ENCODE measurements at places on chromosomes 5 and 9.

DNA sequence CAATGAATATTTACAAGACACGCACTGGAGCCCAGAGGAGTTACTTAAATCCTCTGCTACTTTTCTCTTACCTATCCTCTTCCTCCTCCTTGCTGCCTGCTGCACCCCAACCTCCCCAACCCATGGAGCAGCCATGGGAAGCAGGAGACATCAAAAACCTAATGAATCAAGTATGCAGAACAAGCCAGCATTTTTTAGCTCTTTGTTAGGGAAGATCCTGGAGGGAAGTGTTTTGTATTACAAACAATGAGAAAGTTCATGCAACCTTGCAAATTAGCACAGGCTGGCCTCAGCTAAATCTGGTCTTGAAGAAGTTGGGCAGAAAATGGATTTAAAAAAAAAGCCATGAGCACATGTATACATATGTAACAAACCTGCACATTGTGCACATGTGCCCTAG is 498.8 kb downstream of the KIF4B start:
- no peak for DNase-seq

DNA sequence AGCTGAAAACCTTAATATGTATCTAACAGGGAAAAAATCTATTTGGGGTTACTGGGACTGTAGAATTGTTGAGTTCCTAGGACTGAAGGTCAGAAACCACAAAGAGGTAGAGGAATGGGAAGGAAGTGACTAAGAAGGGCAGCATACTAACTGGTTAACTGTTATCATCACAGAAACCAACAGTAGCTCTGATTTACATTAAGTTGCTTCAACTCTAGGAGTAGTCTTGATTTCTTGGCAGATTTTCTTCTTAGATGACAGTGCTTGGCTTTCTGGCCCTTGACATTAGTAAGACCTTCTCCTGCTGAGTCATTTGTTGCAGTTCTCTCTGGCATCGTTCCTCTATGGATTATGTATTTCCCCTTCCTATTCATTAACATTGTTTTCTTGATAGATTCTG is 116.1 kb upstream of the RASA1 start:
- DNase-seq, result no peak

DNA sequence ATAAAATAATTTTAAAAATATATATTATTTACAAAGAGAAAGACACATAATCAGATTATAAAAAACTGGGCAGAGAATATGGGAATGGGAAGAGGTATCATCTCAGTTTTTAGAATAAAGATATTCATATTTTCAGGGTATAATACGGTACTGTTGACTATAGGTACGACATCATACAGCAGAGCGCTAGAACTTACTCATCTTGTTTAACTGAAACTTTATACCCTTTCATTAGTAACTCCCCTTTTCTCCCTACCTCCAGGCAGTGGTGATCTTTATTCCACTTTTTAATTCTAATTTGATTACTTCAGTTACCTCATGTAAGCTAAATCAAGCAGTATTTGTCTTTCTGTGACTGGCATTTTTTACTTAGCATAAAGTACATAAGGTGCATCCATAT is 742.1 kb downstream of the MTRR start:
- DNase-seq, result no peak

- no peak for DNase-seq
Observed at GRCh38 chr5:57482671-57483106, at the start of gene ACTBL2. Gene ACTBL2 (minus strand): TSS chr5:57482811. CDS start chr5:57482707, 104 bp downstream.

DNA sequence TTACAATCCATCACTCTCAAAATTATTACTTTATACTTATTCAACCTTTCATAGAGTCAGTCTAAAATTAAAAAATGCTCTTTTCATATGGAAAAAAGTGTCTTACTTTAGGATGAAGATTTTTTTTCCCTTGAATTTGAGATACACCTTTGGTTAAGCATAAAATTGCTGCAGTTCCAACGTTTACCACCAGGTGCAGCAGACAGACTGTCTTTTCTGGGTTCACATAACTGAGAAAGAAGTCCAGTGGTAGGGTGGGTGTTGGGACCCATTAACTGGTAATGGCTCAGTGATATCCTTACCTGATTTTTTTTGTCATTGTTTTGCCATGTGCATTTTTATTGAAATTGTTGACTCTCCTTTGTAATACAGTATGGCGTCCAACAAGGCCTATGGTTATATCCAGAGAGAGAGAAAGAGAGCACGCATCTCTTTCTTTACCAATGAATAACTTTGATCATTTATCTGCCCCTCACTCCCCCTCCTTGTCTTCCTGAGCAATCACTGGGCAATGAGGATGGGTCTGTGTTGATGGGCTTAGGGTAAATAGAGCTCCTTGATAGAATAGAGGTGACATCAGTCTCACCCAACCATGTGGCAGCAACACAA is 98.4 kb downstream of the FBXL7 start:
- no peak for DNase-seq

DNA sequence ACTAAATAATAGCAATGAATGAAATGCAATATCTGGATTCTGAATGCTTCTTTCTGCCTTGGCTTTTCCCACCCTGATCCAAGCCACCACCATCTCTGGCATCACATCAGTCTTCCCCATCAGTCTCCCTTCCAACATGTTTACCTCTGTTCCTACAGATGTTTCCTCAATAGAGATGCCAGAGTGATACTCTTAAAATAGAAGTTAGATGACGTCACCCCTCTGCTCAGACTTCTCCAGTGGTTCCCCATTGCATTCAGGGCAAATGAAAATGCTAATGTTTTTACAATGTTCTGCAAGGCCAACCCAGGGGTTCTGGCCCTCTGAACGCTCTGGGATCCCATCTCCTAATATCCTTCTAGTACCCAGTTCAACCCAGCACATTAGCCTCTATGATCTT is 305.8 kb downstream of the TRIM32 start:
- no peak for DNase-seq

GRCh38 chr9:95096381-95096780 is 221.1 kb downstream of the FANCC start:
- DNase-seq, result no peak

- DNase-seq, result no peak
Observed at GRCh38 chr5:14678773-14679334, 14.3 kb downstream of the OTULIN start.

GRCh38 chr9:1495282-1496030 is 445.3 kb downstream of the DMRT2 start:
- no peak for DNase-seq

GRCh38 chr5:177994063-177994462 is 2.0 kb downstream of the PROP1 start:
- no peak for DNase-seq

DNA sequence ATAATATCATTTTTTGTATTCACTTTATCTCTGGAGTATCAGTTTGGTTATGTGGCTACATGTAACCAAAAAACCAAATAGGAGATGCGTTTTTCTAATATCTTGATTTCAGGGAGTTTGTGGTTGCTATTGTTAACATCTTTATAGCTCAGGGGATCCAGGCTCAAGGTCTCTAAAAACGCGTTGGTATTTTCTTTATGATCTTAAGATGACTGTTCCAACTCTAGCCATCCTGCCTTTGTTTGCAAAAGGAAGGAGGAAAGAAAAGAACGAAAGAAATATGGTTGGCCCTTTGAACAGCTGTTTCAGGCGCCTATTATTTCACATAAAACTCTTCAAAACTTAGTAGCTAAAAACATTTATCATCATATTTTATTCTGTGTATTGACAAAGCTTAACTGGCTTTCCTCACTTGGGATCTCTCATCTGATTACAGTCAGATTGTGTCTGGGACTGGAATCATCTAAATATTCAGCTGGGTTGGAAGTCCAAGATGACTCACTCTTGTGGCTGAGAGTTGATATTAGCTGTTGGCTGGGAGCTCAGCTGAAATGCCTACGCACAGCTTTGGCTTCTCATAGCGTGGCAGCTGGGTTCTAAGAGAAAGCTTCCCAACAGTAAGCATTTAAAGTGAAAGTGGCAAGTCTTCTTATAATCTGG is 60.1 kb downstream of the FAM174A start:
- no peak for DNase-seq

GRCh38 chr5:16413166-16413860 is 52.3 kb downstream of the ZNF622 start:
- DNase-seq, result no peak

DNA sequence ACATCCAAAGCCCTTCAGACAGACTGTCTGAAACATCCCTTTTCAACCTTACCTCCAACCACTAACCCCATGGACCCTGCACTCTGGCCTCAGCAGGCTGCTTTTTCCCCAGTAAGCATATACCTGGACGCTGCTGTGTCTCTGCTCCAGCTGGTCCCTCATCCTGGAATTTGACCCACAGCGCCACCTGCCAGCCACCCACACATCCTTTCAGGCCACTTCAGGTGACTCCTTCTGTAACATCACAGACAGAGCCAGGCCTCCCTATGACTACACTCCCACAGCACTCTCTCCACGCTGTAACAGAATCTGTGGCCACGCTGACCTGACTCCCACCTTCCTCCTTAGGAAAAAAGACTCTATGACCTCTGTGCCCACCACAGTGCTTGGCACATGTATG is 3.4 kb downstream of the MGAT1 start:
- DNase-seq, result no peak

DNA sequence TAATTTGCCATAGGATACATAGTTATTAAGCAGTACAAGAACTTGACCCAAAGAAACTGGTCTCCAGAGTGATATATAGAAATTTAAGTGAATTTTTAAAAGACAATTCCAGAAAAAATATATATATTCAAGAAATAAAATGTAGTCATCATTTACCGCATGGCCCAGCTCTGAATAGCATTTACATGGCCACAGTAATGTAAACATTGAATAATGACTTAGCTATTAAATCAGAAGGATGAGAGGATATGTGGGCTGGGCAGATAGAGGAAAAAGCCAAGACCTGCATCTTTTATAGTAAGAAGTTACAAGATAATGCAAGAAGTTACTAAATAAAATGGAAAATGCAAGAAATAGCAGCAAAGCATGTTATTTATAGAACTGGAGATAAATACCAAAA is 405.2 kb upstream of the WWC1 start:
- no peak for DNase-seq

GRCh38 chr9:13786131-13786530 is 506.6 kb upstream of the MPDZ start:
- DNase-seq, result no peak

- DNase-seq, result no peak
Observed at GRCh38 chr5:12974856-12975255, 969.6 kb downstream of the DNAH5 start.

- no peak for DNase-seq
Observed at GRCh38 chr5:22699319-22699718, 153.8 kb downstream of the CDH12 start.

DNA sequence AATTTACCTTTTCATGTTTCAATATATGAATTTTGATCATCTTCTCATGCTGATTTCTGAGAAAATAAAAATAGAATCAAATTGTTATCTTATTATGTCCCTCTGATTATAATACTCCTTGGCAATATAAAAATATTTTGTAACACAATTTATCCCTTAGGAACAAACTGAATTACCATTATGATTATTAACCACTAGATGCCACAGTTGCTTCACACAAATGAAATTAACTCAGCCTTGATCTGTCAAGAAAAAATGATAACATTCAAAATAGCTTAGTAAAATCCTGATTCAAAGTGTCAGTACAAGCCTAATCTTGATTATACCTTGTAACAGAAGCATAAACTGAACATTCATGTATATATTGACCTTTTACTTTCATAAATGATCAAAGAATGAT is 4.8 kb upstream of the CHSY3 start:
- no peak for DNase-seq

DNA sequence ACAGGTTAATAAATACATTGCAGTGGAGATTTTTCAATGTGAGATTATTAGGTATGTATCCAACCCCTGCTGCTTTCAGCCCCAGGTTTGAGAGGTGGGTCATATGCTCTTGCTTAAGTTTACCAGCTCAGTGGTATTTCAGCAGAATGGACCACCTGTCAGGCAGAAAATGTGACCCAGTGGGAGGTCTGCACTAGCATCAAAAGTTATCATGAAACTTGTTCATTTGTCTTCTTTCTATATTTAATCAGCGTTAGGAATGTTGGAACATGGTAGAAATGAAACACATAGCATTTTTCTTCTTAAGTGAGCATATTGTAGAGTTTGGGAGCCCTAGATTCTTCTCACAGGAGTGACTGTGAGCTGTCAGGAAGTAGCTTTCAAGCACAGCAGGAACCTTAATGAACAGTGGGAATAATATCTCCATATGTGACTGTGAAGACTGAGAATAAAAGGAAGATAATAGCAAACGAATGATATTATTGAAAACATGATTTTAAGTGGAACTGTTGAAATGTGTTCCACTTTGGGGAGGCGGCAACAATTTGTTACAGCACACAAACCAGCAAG is 596.9 kb upstream of the CDH6 start:
- DNase-seq, result no peak

DNA sequence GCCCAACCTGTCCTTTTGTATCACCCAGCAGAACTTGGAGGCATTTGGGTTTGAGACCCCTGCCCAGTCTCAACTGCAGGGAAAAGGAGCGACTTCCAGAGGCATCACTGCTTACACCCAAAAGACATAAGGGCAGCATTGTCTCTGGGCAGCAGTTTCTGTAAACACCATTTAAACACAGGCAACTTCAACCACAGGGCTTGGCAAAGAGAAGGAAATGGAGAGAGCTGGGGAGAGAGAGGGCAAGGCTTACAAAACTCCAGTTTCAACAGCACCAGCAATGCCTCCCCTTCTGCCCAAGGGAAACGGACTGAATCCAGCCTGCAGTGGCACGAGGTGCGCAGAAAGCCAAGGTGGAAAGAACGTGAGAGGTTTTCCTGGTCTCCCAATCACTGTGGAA is 147.6 kb downstream of the ROR2 start:
- DNase-seq, result no peak

DNA sequence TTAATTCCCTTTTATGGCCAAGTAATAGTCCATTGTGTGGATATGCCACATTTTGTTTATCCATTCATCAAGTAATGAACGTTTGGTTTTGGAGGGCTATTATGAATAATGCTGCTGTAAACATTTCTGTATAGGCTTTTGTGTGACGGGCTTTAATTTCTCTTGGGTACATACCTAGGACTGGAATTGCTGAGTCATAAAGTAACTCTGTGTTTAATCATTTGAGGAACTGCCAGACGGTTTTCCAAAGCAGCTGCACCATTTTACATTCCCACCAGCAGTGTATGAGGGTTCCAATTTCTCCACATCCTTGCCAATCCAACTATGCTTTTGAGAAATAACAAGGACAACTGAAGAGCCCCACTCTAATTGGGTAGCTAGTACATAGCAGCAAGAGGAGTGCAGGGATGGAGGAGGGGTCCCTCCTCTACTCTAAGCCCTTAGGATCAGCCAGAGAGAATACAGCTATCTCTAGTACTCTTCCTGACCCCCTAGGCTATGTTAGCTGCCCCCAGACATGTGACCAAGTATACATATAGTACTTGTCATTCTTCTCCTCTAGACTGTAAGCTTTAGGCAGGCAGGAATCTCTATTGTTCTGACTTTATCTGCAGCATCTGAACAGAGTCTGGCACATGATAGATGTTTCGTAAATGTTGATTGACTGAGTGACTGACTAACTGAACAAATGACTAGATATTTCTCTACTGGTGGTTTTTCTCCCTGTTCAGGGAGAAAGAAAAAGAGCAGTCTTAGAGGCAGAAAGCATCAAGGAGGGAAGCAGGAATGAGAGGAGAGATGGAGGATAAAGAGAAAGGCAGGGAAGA is 22.1 kb upstream of the MATR3 start:
- DNase-seq, result no peak

GRCh38 chr5:102819634-102820033 is 64.5 kb downstream of the PAM start:
- no peak for DNase-seq

- no peak for DNase-seq
Observed at GRCh38 chr9:104911032-104911607, 16.8 kb downstream of the ABCA1 start.

Measured in cortex of kidney (tissue), 1 donor.